ENCODE measurements at places on chromosomes 3 and 15. TPM values are rescaled to one million over a fixed set of nuclear protein-coding genes. Genes with fewer than 3 reads are reported as not detected.

GPR62 gene
- total RNA-seq, result not detected

SI gene
- total RNA-seq, result not detected

RTP3 gene
- total RNA-seq, result not detected

POLG gene
- total RNA-seq, result 30.5 TPM

NDN gene
- total RNA-seq, result 1.0 TPM

PPM1L gene
- 0.32 TPM for total RNA-seq

VPS33B gene
- total RNA-seq, result 10.4 TPM

SLC15A2 gene
- 1.4 TPM for total RNA-seq

TMPRSS7 gene
- total RNA-seq, result not detected

TNNC1 gene
- total RNA-seq, result not detected

GABRG3 gene
- total RNA-seq, result 0.20 TPM

FAM174B gene
- 1.0 TPM for total RNA-seq

TUSC7 gene
- total RNA-seq, result not detected

ST8SIA2 gene
- 1.9 TPM for total RNA-seq

PAQR5 gene
- total RNA-seq, result 8.8 TPM

CD86 gene
- not detected for total RNA-seq

DNA sequence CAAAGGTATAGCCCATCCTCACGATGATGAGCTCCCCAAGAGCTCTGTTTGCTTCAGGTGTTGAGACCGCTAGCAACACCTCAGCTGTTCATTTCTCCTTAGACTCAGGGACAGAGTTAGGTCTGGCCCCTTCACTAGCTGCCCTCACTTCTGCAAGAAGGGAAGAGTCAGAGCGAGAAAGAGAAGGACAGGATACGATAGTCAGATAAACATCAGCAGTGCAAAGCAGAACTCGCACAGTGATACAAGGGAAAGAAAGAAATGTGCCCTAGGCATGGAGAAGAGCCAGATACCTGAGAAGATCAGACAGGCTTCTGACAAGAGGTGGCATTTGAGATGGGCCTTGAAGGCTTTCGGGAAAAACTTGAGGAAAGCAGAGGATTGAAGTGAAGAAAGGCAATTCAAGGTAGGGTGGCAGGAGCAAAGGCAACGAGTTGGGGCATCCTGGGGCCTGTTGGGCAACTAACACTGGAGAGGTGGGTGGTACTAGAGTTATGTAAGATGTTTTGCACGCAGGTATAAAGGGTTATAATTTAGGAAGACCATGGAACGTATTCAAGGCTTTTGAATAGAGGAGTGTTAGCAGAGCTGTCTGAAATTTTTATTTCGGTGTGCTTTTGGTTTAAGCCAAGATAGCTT lies 106.0 kb downstream of the PGPEP1L start:
- DNase-seq, result no peak

DNA sequence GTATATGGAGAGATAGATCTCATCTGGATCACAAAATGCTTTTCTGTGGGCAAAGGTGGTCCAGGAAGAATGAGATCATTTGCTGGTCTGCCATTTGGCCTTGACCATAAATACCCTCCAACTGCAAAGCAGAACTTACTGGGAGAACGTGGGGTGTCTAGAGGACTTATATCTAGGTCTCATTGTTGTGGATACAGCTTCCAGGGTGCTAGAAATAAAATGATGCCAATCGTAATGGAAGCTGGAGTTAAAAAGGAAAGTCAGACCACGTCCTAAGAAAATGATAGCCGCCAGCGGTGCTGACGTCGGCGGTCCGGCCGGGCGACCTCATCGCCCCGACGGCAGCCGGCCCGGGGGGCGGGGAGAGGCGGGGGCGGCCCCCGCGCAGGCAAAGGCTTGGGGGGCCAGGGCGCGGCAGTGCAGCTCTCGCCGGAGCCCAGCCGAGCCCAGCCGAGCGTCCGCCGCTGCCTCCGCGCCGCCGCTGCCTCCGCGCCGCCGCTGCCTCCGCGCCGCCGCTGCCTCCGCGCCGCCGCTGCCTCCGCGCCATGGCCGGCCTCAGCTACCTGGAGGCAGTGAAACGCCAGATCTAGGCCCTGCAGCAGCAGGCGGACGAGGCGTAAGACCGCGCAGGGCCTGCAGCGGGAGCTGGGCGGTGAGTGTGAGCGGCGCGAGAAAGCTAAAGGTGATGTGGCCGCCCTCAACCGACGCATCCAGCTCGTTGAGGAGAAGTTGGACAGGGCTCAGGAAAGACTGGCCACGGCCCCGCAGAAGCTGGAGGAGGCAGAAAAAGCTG lies 89.5 kb downstream of the EOMES start:
- peak; percentile 27 for DNase-seq

- no peak for DNase-seq
Observed at GRCh38 chr3:141328286-141329166, 39.8 kb upstream of the ZBTB38 start.

DNA sequence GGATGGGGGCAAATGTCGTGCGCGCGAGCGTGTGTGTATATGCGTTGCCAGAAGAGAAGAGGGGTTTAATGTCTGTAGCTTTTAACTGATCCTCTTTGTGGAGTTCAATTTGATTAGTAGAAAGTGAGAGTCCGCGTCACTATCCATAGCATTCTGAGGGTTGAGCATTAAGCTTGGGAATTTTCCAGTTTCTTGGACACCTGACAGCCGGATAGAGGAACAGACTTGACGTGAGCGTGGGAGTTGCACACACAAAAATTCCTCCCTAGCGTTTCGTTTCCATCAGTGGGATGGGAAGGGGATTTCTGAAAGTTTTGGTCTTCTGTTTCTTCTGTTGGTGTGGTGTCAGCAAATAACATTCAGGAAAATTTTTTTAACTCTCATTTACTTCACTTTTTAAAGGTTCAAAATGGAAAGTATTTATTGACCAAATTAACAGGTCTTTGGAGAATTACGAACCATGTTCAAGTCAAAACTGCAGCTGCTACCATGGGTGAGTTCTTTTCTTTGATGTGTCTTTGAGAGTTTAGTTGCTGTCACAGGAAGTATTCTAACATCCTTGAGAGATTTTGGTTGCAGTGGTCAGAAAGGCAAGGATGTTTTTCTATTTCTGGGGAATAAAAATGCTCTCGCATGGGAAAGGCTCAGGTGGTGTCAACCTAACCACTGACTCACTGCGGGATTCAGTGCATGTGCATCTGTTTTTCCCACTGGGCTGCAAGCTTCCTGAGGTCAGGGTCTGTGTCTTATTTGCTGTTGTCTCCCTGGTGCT lies 841 bp downstream of the POGLUT1 start:
- no peak for DNase-seq

DNA sequence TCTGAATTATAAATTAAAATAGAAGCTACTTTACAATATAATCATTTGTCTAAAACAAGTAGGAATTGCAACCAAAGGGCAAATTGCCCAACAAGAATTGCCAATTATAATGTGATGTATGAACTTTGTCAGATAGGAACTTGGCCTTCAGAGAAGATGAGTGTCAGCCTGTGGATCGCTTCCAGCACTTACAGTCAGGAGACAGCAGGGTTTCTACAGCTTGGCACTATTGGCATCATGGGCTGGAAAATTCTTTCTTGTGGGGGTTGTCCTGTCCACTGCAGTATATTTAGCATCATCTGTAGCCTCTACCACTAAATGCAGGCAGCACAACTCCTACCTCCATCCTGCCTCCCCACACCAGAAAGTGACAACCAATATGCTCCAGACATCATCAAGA lies 48.1 kb upstream of the CRBN start:
- no peak for DNase-seq

DNA sequence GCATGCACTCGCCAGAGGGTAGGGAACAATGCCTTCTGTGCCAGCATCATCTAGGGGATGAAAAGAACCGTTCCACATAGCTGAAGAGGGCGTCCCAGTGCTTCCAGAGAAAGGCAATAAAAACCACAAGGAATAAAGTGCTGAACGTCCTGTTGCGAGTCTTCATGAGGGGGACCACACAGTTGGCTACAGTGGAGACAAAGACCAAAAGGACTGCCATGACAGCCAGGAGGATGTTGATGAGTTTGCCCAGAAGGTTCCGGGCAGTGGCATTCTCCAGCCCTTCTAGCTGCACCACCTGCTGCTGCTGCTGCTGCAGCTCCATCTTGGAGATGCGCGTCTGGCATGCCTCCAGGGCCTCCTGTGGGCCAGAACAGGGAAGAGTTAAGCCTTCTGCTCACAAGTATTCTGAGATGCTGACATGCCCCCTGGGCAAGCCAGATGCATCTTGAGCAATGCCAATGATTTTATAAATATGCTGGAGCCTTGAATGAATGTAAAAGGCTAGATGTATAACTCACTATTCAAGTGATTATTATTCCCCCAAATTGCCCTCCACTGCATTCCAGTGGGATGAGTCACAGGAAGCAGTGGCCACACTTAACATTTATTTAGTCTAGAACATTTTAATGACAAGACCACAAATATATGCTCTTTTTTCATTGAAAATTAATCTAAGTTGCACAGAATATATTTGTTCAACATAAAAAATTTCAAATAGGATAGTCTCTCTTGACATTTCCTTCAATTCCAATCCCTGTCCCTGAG lies 45.1 kb upstream of the PLXND1 start:
- DNase-seq, result no peak

DNA sequence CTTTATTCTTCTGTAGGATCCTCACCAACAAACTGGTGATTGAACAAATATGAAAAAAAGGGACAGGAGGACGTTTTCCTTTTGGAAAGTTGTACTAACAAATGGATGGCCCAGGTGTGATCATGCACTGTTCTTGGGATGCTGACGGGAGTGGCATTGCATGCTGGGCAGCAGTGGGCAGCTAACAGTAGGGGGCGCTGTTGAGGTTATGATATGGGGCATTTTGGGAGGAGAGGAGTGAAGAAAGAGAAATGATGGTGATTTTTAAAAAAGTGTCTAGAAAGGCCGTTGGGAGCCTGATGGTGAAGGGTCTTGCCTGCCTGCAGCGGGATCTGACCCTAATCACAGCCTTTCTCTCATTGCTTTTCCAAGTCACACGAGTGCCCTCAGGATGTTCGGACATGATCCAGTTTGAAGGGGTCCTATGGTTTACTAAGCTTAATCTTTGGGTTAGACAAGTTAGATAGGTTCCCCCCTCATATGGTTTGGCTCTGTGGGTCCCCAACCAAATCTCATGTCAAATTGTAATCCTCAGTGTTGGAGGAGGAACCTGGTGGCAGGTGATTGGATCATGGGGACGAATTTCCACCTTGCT lies 46.2 kb upstream of the PRTG start:
- DNase-seq, result peak; percentile 30

- no peak for DNase-seq
Observed at GRCh38 chr3:27147215-27147614, 222.0 kb downstream of the NEK10 start.

DNA sequence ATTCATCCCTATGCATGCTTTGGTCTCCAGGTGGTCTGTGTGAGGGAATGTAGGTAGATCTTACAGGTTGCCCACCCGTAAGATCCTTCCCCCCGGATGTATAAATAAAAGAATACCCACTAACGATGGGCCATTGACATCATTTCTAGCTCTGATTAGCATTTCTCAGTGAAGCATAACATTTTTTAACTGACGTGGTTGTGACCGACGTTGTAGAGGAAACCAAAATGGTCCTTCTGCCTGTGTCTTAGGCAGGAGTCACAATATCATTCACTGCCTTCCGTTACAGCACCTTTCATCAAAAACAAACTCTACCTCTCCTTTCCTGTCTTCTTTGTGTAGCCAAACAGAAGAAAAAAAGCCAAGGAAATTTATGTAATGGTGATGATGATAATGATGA lies 27.3 kb upstream of the UMPS start:
- DNase-seq, result no peak

- no peak for DNase-seq
Observed at GRCh38 chr3:40287248-40287647, 22.3 kb upstream of the EIF1B start.

DNA sequence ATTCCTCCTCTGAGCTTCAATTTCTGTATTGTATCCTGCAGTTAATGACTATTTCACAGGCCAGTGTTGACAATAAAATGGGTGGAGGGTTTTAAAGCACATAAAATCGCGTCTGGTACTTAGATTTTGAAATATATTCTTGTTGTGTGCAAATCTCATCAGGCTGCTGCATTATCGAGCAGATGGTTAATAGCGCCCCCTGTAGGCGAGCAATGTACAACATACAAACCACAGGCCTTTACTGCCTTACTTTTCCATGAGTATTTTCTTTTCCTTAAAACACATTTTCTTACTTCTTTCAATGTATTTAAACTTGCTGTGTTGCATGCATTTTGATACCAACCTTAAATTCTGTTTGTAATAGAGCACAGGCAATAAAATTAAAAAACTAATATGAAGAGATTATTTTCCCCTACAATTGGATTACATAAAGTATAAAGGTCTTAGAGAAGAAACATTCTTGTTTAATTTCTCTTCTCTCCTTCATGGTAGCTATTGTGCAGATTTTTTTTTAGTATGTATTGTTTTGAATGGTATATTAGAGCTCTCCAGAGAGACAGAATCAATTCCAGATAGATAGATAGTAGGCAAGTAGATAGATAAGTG lies 608.4 kb downstream of the CADM2 start:
- peak; percentile 47 for DNase-seq

DNA sequence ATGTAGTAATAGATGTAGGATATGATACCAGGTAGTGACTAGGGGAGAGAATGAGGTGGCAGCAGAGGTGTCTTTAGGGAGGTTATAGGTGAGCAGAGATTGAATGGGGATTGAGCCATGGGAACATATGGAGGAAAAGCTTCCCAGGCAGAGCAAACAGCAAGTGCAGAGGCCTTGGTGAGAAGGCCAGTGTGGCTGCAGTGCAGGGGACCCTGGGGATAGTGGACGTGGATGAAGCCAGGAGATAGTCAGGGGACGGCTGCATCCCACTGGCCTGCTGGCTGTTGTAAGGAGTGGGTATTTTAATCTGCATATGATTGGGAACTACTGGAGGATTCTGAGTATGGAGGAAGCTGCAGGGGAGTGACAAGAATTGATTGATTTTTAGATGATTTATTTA lies 62.7 kb upstream of the TRAK1 start:
- DNase-seq, result no peak

GRCh38 chr15:64156652-64157331 lies 5.3 kb downstream of the SNX22 start:
- no peak for DNase-seq

DNA sequence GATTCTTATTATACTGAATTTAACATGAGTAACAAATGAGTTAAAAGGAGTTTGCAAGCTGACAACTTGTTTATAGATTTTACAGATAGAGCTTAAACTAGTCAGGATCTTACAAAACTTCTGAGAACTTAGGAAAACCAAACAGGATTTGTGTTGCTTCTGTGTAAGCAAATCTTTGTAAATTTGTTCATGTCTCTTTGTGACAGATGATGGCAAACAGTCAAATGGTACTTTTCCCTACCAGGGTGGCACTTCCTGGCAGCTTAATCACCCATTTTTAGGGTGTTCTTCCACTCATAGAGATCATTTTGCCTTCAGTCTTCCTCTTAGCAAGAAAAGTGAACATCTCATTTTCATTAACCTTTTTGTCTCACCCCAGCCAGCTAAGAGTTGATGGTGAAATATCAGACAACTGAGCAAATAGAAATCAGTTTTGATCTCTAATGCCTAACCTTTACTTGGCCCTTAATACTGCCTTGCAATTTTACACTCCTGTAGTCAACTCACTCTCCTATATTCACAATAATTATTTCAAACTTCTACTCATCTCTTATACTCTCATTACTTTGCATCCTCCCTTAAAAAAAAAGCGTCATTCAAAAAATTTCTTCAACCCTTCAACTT lies 23.7 kb upstream of the NECTIN3 start:
- no peak for DNase-seq

- DNase-seq, result no peak
Observed at GRCh38 chr3:157857440-157857839, 248.8 kb downstream of the SHOX2 start.

Measured in NCI-H460 (cell line).